Activated CD4-positive, alpha-beta T cell treated with anti-CD3 and anti-CD28 coated beads for 48 hours (primary cell): ENCODE measurements at places on chromosomes 6 and 20.
A peak's percentile ranks its signal among the peaks of the same experiment; 100 is the strongest.

DNA sequence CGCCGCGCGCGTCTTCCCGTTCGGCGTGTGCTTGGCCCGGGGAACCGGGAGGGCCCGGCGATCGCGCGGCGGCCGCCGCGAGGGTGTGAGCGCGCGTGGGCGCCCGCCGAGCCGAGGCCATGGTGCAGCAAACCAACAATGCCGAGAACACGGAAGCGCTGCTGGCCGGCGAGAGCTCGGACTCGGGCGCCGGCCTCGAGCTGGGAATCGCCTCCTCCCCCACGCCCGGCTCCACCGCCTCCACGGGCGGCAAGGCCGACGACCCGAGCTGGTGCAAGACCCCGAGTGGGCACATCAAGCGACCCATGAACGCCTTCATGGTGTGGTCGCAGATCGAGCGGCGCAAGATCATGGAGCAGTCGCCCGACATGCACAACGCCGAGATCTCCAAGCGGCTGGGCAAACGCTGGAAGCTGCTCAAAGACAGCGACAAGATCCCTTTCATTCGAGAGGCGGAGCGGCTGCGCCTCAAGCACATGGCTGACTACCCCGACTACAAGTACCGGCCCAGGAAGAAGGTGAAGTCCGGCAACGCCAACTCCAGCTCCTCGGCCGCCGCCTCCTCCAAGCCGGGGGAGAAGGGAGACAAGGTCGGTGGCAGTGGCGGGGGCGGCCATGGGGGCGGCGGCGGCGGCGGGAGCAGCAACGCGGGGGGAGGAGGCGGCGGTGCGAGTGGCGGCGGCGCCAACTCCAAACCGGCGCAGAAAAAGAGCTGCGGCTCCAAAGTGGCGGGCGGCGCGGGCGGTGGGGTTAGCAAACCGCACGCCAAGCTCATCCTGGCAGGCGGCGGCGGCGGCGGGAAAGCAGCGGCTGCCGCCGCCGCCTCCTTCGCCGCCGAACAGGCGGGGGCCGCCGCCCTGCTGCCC, 1.1 kb downstream of the SOX4 start:
- DNase-seq = peak; percentile 45

DNA sequence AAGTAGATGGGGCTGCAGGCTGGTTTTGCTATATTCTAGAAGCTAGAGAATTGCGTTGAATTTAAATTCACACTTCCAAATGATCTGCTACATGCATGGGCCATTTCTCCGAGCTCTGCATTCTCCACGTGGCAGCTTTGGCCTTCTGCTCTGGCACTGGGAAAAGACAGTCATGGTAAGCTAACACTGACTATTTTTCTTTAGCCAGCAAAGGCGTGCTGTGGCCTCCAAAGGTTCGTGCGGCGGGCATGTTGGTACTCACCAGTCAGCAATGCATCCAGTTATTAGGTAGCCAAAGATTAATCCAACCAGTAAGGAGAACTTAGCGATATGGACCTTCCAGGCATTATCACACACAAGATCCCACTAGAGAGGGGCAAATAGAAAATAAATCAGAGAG, 41.4 kb downstream of the SLC22A23 start:
- DNase-seq = no peak

DNA sequence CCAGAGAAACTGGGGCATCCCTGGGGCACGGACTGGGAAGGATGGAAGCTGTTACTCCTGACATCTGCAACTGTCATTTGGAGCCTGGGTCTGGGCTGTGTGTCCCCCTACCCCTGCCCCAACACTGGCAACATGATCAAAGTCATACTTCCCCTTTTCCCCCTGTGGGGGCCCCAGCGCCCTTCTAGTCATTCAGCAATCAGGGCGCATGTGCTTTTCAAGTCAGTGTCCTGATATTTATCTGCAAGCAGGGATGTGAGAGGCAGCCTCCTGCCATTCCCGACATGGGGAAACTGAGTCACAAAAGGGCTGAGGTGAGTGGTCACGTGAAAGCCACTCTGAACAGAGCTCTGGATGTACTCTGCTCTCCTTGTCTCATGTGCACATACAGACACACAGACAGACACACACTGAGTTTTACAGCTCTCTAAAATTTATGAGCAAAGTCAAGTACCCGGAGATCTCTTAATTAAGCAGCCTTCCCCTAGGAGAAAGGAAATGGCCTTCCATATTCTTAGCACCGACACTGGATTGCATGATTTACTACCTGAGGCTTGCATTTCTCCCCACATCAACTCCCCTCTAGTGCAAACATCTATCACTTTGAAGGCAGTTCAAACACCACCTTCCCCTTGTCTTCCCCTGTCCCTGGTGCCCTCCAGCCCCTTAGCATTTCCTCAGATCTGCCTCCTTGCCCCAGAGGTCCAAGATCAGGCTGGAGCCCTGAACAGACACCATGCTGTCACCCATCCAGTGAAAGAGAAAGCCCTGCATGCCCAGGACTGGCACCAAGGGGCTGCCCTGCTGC, 170.7 kb downstream of the CDC5L start:
- no peak for DNase-seq

DNA sequence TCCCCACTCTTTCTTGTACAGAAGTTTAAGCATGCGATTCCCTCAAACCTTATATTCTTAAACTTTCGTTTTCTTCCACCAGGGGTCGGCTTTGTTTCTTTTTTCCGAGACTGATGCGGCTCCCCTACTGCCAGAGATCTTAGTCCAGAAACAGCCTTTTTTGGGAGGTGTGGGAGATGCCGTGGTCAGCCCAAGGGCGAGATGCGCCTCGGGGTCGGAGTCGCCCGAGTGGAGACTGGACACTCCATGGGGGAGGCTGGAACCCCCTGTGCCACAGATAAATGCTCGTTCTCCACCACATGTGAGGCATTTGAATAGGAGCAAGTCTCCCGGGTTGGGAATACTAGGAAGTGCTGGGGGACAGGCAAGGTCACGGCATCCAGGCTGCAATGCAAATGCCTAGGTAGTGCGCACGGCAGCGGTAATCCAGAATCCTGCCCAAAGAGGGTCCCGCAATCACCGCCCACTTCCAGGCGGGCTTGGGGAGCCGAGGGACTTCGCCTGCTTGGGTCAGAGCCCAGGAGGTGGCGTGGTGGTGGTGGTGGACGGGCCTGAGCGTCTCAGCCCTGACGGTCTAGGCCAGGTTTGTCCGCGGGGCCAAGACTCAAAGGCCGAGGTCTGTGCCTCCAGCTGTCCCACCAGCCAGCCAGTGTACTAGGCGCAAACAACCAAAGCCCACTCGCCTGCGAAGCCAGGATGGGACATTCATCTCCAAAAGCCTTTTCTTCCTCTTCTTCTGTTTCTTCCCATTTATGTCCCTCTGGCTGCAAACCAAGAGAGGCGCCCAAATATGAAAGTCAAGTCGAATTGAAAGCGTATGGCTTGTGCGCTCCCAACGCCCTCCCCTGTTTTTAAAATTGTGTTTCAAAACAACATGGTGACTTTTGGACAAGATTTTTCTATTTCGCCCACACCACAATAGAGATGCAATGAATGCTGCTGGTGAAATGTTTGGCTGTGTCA, 39.3 kb upstream of the OSTM1 start:
- peak; percentile 31 for DNase-seq

GRCh38 chr20:59334651-59335300, 34.4 kb downstream of the EDN3 start:
- no peak for DNase-seq

DNA sequence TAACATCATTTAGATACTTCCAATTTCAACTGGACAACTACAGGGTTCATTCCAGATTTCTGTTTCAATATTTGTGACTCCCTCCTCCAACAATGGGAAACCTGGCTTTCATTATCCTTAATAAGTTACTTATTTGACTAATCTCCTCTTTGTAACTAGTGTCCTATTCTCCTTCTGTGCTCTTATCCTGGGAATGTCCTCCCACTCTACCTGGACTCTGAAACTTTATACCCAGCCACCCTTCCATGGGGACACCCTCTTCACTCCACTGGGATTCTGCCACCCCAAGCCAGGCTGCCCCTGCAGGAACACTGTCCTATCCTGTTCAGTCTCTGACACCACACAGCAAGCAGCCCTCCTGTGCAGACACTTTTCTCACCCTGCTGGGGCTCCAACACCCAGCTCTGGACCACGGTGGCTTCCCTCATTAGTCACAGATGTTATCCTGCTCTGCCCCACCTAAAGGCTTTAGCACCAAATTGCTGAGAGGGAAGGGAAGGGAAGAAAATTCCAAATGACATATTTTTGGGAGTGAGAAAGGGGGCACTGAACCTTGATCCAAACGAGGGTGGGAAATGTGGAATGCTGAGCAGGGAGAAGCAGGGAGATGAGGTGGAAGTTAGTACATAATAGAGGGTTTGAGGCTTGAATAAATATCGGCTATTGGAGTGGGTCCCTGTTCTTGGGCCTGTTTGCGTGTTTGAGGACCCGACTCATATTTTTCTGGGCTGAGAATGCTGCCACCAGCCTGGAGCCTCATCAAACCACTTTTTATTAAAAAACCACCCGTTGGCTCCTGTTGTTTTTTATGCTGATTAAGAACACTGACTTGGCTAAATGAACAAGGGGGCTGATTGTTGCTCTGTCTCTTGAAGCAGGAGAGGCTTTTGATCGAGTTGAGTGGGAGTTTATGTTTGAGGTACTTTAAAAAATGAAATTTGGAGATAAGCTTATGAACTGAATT, 54.0 kb upstream of the AKIRIN2 start:
- DNase-seq = no peak
